Activated CD8-positive, alpha-beta memory T cell treated with anti-CD3 and anti-CD28 coated beads, Interleukin-2, amount 50 U/mL, for 4 hours (primary cell): ENCODE measurements at places on chromosomes 2 and 18.

DNA sequence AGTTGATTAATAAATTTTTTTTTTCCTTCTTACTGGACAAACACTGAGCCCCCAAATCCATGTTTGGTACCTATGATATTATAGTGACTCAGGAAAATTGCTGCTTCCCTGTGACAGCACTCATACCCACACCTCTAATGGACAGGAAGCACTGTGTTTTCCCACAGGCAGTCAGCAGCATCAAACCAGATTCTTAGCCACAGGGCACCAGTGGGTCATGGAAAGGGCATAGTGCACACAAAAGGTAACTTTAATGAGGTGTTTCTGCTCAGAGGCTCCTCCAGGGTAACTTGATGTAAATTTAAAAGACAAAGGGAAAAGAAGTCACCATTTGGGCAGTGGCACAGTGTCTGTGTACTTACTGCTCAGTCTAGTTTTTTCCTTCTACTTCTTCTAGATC lies 34.1 kb downstream of the SERPINB11 start:
- DNase-seq, result no peak

DNA sequence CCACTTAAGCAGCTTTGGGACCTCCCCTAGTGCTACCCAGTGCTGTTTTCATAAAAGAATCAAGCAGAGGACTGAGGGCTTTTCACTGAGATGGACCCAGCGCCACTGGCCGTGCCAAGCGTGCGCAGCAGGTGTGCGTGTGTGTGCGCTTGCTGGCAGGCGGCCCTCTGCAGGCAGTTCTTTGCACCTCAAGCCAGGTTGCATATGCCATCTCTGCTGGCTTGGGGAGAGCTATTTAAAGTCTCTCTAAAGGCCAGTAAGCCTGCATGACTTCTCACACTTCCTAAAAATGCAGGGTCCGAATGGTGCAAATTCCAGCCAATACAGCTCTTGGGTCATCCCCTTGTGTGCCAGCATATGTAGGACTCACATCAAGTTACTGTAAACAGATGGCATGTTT lies 255.5 kb downstream of the RNF152 start:
- DNase-seq, result no peak

DNA sequence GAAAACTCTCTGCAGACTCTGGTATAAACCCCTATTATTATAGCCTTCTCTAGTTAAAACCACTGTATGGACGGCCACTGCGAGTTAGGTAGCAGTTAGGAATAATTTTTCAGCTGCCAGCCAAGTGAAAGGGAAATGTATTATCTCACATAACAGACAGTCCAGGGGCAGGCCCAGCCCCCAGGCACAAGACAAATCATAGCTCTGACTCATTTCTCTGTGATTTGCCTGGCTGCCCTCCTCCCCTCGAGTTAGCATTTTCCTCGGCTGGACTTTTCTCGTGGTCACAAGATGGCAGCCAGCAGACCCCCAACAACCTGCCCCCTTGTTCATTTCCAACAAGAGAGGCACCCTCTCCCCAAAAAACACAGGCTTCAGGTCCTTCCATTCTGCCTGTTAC lies 10.5 kb downstream of the VIT start:
- no peak for DNase-seq

DNA sequence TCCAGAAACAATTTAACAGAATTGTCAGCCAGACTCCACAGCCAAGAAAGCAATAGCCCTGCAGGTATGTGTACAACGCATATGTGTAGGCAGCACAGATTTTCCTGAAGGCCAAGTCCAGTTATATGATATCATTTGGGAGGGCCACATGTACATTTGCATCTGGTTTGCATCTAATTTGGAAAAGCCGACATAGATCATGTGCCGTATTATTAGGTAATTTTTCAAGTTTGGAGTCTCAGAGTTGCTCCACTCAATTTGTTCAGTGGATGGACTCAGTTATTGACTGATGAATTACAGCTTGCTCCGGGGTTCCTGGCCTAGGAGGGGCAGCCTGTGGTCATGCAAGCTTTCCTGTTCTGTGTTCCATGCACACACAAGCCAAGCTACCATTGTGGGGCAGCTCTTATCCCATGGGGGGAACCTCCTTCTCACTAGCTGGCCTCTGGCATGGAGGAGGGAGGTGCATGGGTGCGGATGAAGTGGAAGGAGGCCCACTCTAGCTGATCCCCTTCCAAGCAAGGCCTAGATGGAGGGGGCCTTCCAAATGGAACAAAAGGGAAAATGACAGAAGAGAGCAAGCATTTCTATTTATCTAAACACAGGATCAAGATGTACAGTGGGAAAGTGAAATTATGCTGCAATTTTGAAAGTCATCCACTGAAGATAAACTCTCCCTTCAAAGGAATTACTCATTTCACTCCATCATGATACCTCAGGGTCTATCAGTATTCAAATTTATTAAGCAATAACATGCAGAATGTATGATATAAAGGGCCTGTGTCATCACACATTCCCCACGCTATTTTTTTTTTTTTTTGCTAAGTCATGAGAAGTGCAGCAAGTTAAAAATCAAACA lies 202.6 kb upstream of the SMAD2 start:
- DNase-seq, result no peak

- no peak for DNase-seq
Observed at GRCh38 chr18:7332452-7332851, 101.6 kb downstream of the LRRC30 start.

DNA sequence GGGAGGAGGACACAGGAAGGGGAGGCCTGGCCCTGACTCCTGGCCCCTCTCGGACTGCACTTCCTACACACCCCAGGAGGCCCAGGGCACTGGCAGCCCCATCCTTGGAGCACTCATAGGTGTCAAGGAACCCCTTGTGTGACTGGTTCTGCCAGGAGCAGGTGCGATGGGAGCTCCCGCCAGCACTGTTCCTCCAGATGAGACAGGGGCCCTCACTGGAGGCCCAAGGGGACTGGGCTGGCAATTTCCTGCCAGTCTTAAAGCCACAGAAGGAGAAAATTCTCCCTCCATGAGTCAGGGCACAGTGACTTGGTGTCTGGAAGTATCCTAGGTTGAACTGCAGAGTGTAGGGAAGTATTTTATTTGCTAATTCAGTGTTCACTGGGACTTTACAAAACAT lies 42.8 kb upstream of the MAL start:
- no peak for DNase-seq

- DNase-seq, result no peak
Observed at GRCh38 chr2:37674946-37675345, 3.5 kb upstream of the CDC42EP3 start.

DNA sequence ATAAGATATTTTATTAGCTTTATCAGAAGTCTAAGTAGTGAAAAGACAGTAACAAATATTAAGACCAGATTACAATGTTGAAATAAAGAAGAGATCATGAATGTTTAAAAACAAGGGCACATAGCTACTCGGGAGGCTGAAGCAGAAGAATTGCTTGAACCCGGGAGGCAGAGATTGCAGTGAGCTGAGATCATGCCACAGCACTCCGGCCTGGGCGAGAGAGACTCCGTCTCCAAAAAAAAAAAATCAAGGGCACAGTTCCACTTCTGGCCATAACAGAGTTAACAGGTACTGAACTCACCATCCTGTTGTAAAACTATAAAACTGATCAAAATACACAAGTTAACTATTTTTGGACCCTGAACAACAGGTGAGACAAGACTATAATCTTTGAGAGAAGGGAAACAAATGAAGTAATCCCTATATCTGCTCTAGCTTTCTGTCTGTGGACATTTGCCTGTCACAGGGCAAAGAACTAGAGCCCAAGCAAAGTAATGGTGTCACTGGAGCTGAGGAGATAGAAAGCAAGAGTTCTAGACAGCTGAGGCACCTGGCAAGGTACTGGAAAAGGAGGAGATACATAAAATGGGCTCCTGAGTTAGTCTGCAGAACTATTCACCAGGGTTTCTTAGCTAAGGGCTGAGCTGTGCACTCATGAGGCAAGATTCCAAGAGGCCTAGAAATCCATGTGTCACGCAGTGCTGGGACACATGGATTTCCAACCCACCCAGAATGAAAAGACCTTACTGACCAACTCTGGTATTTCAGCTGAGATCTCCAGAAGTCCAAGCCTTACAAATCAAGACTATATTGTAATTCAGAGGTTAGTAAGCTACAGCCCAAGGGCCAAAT lies 15.2 kb downstream of the MMADHC start:
- no peak for DNase-seq
